ACHN (cell line): ENCODE measurements at places on chromosomes 16 and 17.
A peak's percentile ranks its signal among the peaks of the same experiment; 100 is the strongest.

DNA sequence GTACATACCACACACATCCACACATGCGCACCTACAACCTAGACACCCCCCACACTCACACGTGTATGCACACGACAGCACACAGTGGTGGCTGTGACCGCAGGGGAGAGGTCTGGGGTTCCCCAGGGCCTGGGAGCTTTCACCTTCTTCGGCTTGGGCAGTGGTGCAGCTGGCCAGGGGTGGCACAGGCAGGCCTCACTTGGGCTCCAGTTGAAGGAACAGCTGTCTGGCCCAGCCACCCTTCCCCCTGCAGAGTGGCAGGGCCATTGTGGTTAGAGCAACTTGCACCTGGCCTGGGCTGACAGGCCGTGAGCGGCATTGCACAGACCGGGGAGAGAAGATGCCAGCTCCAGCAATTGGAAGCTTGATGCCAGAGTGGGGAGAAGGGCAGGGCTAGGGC lies 114.5 kb upstream of the GSE1 start:
- no peak for DNase-seq

DNA sequence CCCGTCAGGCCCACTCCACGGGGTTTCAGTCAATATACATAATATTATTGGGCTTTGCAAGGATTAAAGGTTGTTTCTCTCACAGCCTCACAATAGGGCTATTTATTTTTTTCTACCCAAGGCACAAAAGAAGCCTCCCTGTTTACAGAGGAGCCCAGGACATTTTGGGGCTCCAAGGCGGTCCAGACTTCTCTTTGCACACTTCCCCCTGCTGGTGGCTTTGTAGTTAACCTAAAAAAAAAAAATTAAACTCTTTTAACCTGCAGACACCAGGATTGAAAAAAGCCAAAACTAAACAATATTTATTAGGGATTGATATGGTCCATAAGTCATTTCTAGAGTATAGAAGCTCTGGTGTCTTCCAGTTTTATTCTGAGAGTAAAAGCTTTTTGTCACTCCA lies 169.7 kb upstream of the ZFHX3 start:
- no peak for DNase-seq

DNA sequence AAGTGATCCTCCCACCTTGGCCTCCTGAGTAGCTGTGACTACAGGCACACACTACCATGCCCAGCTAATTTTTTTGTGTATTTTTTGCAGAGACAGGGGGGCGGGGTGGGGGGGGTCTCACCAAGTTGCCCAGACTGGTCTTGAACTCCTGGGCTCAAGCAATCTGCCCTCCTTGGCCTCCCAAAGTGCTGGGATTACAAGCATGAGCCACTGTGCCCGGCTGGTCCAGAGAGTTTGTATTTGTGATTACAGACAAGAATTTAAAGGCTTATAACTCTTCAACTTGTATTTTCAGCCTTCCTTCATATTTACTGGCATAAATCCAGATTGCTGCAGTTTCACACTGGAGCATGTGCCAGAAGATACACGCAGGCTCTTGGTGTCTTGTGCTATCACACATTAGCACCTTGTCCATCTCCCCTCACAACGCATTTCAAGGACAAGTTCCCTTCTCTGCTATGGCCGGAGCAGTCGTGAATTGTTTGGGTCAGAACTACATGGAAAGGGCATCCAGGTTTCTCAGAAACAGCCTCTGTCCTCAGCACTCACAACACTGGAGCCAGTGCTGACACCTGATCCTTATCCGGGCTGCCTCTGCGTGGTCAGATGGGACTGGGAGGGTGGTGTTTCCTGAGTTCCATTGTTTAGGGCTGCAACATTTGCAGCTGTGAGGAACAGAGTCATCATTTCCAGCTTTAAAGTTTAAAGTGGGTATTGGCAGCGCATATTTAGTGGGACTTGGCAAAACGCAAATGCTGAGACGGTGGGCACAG lies 28.1 kb downstream of the WSCD1 start:
- DNase-seq, result no peak

GRCh38 chr16:56874800-56875199 lies 9.8 kb downstream of the SLC12A3 start:
- no peak for DNase-seq

GRCh38 chr17:40290629-40291280 lies 3.1 kb downstream of the CDC6 start:
- peak; percentile 81 for DNase-seq

- no peak for DNase-seq
Measured at GRCh38 chr17:72850410-72851118, 241.9 kb downstream of the SLC39A11 start.

DNA sequence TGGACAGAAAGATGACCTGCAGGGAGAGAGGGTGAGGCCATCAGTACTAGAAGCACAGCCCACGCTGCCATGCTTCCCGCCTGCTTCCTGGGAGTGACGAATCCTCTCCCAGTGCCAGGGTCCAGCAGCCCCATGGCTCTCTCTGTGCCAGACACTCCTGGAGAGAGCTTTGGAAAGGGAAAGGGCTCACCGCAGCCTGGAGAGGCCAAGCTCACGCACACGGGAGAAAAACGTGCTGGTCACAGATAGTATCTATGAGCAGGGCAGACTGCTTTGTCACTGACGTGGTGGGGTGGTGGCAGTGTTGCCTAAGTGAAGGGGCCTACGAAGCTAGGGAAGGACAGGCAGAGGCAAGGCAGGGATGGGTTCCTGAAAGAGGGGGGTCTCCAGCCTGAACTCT lies 5.4 kb downstream of the WBP2 start:
- DNase-seq, result no peak
